ENCODE measurements at places on chromosomes 4 and X.

GRCh38 chr4:3371033-3372001 lies 70.5 kb upstream of the HGFAC start:
- no peak for DNase-seq

DNA sequence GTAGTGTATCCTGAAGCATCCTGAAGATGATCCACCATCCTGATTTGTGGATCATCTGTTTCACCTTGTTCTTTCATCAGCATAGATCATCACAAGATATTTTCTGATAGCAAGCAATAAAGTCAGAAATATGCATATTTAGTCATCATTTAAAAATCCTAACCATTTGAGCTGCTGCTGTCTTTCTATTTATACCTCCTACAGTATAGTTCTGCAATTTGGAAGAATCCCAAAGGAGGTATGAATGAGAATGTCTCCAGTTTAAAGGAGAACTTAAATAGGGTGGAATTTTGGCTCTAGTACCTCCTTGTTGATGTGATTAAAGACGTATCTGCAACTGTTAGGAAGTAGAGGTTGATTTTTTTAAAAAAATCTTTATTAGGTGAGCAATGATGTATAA lies 7.6 kb downstream of the SLC25A14 start:
- no peak for DNase-seq

DNA sequence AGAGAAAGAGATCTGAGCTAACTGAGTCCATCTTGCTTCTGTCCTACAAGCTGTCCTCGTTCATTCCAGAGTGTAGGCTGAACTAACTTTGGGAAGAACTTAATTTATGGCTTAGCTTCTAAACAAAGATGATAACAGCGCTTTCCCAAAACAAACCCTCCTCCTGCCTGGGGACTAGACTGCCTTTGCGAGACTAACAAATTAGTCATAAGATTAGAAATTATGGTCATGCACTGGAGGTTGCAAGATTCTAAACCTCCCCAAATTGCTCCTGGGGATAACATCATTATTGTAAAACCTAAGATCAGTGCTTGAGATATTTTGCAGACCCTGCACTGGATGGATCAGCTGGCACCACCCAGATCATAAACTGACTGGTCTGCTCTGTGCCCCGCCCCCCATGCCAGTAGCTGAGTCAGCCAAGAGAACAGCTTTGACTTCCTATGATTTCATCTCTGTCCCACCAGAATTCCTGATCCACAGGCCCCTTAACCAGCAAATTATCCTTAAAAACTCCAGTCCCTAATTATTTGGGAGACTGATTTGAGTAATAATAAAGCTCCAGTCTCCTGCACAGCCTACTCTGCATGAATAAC lies 883.3 kb downstream of the TRIML1 start:
- no peak for DNase-seq

- peak; percentile 37 for DNase-seq
These were observed 23.7 kb upstream of the PNMA3 start for GRCh38 chrX:153032397-153033118.

DNA sequence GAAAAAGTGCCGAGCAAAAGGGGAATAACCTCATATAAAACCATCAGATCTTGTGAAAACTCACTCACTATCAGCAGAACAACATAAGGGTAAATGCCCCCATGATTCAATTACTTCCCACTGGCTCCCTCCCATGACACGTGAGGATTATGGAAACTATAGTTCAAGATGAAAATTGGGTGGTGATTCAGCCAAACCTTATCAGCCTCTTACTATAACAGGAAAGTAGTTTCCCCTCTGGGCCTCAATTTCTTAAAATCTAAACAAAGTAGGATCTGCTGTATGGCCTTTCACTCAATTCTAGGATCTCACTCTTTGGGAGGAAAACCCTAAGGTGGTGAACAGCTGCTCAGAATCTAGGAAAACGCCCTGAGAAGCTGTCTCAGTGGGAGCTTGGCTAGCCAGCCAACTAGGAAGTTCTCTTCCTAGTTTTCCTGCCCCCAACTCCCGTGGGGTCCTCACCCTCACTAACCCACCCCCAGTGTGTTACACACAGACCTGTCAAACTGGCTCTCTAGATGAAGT lies 1017.1 kb upstream of the HS3ST1 start:
- DNase-seq = no peak

DNA sequence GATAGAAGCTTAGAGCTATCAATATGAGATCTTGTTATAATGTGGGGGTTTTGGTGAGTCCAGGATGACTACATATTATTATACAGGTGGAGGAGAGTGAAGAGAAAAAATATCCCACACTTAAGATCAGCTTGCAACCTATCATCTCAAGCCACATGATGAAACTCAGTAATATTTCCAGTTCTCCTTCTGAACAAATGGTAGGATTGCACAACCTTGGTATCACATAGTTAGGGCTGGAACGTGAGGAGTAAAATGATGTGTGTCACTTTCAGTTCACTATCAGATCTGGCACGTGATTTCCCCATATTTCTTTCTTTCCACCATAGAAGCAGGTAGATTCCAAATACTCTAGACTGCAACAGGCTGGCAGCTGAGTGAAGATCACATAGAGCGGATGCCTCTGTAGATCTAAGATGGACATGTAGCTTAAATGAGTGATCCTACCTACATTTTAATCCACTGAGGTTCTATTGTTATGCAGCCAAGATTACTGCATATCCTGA lies 150.6 kb upstream of the ANKRD50 start:
- DNase-seq = no peak

- DNase-seq = no peak
These were observed 23.1 kb downstream of the SETD7 start for GRCh38 chr4:139532947-139533346.

DNA sequence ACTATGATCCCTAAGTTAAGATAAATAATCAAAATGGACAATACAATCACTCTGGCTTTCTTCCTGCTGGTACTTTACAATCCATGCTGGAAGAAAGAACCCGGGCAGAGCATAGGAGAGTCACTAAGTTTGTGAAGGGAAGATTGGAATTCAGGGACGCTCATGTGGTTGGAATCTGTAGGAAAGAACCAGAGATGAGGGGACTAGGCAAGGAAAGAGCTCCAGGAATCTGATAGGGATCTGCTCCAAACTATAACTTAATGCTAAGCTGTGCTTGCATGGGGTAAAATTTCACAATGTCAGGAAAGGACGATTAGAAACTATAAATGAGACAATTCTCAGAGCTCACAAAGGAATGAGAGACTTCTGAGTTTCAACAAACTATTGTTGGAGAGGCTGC lies 167.5 kb downstream of the ADGRA3 start:
- no peak for DNase-seq

DNA sequence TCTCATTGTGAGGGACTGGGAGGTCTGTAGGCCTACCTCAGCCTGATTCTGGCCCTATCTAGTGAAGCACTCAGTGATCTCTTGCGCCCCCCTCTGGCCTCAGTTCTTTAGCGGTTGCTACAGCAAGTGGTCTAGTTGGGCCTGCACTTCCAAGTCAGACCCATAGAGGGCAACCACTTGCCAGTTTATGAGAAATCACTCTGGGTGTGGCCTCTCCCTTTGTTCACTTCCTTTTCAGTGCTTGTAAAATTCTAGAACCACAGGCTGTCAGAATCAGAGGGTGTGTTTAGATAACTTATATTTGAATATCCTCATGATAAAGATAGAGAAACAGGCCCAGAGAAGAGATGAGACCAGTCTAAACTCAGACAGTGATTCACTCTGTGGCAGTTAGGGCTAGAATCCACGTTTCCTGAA lies 60.9 kb upstream of the LAS1L start:
- peak; percentile 73 for DNase-seq

GRCh38 chr4:182240161-182241130 lies 2.8 kb upstream of the TENM3 start:
- DNase-seq = no peak

DNA sequence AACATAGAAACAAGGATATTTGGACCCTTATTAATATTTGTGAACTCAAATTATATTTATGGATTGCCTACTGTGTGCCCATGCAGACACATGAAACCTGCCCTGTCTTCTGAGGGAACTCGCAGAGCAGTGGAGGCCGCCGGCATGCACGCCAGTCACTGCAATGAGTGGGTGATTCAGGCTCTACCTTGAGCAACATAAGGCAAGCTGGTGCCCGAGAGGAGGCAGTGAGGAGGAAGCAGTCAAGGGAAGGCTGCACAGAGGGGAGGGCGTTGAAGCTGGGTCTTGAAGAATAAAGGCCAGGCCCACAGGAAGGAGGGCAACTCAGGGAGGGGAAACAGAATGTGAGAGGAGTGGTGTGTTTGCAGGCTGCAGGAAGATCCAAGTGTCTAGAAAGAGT lies 52.8 kb downstream of the PPEF2 start:
- no peak for DNase-seq

GRCh38 chr4:83662204-83662603 lies 126.3 kb downstream of the GPAT3 start:
- no peak for DNase-seq

DNA sequence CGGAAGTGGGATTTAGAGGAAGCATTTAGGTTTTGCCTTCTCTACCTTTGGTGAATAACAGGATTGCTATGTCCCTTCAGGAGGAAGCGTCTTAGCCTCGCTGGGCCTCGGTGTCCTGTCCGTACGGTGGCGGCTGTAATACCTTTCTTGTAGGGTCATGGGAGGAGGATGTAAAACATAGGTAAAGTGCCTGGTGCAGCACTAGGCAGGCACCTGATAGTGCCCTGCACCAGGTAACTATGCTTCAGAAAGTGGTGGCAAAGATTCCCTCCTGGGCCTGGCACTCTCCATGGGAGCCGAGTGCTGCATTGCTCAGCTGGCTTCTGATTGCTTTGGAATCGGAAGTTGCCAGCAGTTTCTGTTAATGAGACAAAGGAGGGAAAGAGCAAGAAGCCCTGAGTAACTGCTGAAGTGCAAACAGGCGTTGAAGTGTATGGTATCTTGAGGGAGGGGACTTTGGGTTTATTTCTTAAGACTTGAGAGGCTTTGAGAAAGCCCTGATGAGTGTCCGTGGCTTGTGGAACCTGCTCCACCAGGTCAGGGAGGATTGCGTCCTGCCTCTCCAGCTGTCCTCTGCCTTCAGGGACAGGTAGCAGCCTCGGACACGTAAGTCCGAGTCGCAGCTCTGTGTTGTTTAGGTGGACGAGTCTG lies 45.8 kb downstream of the TBC1D14 start:
- no peak for DNase-seq

DNA sequence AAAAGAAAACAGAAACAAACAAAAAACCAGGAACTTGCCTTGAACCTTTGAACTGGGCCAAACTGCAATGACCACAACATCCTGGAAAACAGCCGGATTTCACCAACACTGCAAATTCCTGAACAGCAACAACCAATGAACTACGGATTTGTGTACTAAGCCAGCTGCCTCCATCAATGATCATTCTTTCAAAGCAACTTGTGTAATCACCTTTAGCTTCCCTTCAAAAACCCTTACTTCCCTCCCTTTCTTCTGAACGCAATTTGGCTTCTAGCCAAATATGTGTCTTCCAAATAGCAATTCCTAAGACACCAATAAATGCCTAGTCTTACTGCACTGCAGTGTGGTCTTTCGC lies 98.5 kb upstream of the FAM47C start:
- no peak for DNase-seq

GRCh38 chr4:20591571-20591970 lies 108.7 kb upstream of the PACRGL start:
- DNase-seq = no peak

DNA sequence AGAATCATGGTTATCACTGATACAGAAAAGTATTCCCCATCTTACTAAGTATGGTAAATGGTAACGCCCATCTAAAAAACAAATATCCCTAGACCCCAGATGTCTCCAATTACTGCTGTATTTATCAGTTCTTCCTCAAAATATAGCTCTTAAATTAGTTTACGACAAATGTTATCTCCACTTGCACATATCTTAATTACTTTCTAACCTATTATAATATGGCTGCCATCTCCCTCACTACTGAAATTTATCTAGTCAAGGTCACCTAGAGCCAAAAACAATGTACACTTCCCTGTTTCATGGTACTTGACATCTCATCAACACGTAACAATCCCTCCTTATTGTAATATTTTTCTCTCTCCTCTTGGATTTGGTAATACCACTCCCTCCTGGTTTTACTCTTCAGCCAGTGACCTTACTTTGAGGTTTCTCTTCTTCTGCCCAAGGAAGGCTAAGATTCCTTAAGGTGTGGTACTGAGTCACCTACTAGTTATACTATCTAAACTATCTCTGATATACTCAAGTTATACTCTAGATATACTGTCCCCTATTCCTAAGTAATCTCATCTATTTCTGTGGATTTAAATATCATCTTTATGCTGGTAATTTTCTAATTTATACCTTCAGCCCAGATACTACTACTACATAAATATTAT lies 8.6 kb downstream of the LCORL start:
- no peak for DNase-seq

DNA sequence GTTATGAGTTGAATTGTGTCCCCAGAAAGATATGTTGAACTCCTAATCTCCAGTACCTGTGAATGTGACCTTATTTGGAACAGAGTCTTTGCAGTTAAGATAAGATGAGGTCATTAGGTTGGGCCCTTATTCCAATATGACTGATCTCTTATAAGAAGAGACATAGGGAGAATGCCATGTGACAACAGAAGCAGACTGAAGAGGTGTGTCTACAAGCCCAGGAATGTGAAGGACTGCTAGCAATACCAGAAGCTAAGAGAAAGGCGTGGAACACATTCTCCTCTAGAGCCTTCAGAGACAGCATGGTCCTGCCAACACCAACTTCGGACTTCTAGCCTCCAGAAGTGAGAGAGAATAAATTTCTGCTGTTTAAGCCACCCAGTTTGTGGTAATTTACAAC lies 22.5 kb upstream of the USP27X start:
- no peak for DNase-seq

DNA sequence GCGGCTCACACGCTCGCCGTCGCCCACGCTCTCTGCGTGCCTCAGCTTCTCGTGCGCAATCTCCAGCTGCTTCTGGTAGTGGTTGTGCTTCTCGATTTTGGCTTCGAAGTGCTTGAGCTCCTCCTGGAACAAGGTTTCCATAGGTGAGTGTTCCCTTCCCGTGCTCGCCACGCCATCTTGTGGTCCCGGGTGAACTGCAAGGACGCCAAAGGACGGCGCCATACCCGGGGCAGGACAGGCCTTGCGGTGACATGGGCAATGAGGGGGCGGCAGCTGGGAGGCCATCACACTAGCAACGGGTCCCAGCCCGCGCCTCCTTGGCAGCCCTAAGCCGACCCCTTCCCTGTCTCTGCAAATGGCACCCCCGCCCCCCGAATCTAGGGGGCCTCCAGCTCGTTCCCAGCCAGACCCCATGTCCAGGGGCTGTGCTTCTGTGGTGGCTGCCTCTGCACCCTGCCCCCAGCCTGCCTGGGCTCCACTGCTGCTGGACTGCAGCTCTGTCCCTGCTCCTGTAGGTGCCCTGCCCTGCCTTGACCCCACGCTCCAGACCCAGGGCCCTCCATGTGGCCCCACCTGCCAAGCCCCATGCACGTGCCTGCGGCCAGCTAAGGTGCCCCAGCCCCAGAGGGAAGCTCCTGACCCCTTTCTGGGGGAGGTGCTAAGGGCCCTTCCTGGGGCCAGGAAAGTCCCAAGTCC lies 17.3 kb downstream of the LRPAP1 start:
- DNase-seq = no peak

- DNase-seq = no peak
These were observed 945.0 kb upstream of the INTU start for GRCh38 chr4:126687655-126688358.

GRCh38 chr4:55865228-55865806 lies 11.9 kb downstream of the EXOC1 start:
- no peak for DNase-seq

GRCh38 chrX:3599802-3600430 lies 113.5 kb downstream of the PRKX start:
- no peak for DNase-seq

Measured in T-helper 1 cell (primary cell).